ENCODE measurements at places on chromosomes 11 and 22.
A peak's percentile ranks its signal among the peaks of the same experiment; 100 is the strongest.

DNA sequence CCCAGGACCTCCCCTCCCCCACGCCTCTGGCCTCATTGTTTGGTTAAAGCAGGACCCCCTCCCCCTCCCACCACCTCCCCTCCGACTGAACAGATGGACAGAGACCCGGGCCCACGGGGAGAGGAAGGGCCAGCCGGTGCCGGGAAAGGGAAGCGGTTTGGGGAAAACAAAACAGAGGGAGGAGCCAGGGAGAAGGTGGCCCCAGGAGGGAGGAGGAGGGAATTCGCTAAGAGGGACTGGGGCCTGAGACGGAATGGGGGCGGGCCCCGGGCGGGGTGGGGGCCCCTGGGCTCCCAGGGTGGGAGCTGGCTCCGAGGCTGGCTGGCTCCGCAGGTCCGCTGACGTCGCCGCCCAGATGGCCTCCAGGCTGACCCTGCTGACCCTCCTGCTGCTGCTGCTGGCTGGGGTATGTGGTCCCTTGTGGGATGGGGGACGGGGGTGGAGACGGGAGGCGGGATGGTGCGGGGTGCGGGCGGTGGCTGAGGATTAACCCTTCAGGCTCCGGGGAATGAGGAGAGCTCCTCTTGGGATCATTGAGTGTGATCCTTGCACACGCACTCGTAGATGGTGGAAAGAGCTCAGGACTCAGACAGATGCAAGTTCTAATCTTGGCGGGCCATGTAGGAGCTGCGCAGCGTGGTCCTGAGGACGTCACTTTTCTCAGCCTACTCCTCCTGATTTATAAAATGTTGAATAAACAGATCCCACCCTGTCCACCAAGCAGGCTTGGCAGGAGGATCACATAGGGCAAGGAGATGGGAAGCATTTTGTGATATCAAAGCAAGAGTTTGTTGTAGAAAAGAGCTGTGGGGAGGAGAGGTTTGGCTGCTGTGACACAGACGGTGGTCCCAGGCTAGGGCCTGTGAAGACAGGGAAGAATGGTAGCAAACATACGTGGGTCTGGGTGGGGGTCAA, 688 bp downstream of the SERPING1 start:
- DNase-seq = peak; percentile 42

- no peak for DNase-seq
Observed at GRCh38 chr22:48835857-48836672, 991.6 kb downstream of the BRD1 start.

- no peak for DNase-seq
Observed at GRCh38 chr11:44071157-44071556, 5.1 kb downstream of the ACCS start.

- DNase-seq = no peak
Observed at GRCh38 chr11:21896746-21897602, 295.9 kb upstream of the ANO5 start.

DNA sequence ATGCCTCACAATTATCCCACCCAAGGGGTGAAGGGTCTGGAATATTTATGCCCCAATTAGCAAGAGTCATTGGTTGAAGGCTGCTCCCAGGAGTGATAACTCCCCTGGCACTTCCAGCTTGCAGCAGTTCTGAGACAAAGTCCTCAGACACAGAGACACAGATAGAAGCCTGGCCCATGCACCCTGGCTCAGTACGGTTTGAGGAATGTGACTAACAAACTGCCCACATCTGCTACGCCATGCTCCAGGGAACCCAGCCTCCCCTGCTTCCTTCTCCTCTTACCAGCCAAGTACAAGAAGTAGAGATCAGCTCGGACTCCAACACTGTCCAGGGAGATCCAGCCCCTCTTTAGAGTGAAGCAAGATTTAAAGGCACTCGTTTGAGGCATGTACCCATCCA, 48.5 kb upstream of the BMAL1 start:
- DNase-seq = no peak

- DNase-seq = no peak
Observed at GRCh38 chr22:27218012-27218920, 560.9 kb downstream of the MIAT start.

GRCh38 chr11:110907629-110908028, 195.4 kb upstream of the ARHGAP20 start:
- DNase-seq = peak; percentile 96

Data from HCEC 1CT (cell line).